ENCODE measurements at places on chromosomes 5 and 9.
A peak's percentile ranks its signal among the peaks of the same experiment; 100 is the strongest.

- no peak for DNase-seq
Measured at GRCh38 chr5:128763321-128763720, 202.0 kb upstream of the SLC27A6 start.

GRCh38 chr9:70934642-70935041 is 186.8 kb downstream of the TRPM3 start:
- DNase-seq, result no peak

DNA sequence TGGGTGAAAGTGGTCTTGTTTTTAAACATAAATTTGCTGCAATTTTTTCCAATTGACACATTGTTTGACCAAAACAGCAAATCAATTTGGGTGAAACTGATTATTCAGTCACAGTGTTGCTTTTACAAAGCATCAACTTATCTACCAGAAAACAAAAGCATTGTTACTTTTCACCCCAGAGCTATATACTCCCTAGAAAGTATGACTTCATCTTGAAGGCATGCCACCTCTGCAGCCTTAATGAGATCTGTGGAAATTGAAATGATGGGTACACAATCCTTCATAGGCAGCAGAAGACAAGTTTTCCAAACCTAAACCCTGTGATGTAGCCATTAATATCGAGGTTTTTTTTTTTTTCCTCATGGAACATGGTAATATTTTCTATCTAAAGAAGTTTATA is 615.9 kb downstream of the CHSY3 start:
- DNase-seq, result no peak

DNA sequence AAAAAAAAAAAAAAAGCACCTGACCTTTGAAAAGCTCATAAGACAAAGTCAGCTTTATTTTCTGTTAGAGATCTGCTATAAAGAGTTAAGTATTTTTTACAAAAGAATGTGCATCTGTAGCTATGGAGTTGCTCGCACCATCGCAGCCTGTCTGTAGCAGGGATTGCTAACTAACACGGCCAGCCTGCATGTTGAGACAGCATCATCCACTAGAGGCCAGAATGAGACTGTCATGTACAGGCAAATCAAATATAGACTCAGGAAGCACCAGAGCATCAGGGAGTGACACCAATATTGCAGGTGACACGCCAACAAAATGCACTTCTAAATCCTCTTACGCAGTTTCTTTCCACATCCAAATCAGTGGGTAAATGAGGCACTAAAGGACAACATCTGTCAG is 136.3 kb upstream of the RASEF start:
- no peak for DNase-seq

DNA sequence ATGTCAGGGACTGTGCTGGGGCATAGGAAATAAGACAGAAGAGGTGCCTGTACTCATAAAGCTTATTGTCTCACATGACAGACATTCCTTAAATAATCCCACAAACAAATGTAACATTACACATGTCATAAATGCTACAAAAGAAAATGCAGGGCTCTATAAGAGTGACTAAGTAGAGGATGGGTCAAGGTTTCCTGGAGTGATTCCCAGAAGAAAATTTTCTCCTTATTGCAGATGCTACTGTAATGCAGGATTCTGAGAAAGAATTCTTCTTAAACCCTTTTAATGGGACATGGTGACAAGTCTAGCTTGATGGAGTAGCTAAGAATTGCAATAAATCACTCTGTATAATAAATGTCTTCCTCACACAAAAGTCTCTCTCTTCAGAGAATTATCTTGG is 55.7 kb downstream of the SH3TC2 start:
- DNase-seq, result no peak

- no peak for DNase-seq
Measured at GRCh38 chr5:106940986-106941385, 729.8 kb downstream of the EFNA5 start.

DNA sequence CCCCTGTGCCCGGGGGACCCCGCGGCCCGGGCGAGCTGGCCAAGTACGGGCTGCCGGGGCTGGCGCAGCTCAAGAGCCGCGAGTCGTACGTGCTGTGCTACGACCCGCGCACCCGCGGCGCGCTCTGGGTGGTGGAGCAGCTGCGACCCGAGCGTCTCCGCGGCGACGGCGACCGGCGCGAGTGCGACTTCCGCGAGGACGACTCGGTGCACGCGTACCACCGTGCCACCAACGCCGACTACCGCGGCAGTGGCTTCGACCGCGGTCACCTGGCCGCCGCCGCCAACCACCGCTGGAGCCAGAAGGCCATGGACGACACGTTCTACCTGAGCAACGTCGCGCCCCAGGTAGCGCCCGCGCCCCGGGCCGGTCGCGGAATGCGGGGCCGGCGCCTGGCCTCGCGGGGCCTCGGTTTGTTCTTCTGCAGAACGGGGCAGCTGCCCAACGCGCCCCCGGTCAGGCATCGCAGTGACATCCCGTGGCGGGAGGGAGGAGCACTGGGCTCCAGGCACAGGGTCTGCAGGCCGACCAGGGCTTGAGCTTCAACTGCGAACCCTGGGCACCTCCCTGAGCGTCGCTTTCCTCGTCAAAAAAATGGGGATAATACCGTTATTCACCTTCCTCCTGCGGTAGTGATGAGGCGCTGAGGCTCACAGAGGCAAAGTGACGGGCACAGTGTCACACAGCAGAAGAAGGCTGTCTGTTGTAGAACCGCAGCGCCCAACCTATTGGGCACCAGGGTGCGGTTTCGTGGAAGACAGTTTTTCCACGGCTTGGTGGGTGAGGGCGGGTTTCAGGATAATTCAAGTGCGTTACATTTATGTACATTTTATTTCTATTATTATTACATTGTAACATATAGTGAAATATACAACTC is 777 bp downstream of the ENDOG start:
- peak; percentile 44 for DNase-seq

DNA sequence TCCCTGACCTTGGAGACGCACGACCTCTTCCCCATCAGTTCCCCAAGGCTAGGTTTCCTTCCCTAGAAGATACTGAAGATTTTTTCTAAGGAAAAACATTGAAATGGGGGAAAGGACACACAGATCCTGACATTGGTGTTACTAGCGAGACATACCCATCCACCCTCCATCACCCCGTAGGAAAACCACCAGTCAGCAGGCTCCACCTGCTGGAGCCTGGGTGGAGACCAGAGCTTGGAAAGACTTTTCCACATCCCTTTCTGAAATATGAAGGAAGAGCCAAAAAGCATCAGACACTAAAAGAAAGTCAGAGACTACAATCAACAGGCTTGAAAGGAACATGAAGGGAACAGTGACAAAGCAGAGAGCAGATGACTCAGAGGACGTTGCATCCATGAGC is 638.0 kb downstream of the IRX1 start:
- no peak for DNase-seq

DNA sequence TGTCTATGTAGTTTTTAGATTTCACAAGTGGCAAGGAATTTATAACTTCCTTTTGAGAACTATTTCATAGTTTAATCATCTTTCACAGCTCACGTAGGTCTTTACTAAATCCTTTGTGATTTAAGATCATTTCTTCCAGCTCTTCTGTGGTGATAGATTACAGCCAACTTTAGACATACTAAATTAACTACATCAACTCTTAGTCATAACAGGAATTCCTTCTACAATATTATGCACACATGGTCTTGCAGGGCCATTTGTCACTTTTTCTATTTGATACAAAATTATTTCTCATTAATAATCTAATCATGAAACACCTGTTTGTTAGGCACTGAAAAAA is 208.4 kb downstream of the PDE4D start:
- no peak for DNase-seq

- no peak for DNase-seq
Measured at GRCh38 chr9:5453673-5454072, 3.3 kb downstream of the CD274 start.

GRCh38 chr9:16276866-16277265 is 593.6 kb downstream of the BNC2 start:
- DNase-seq, result no peak

DNA sequence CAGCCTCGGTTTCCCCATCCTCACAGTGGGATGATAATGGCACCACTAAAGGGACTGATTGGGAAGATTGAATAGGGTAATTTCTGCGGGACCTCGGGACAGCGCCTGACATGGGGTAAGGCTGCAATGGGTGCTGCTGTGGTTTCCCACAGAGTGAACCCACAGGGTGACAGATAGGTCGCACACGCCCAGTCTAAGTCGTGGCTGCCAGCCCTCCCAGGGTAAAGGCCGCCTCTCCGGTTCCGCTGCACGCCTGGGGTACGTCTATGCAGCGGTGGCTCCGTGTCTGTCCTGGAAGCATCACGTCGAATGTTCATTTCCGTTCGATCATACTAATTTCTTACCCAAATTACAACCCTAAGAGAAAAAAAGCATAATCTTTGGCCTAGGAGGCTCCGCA is 631 bp downstream of the CFAP77 start:
- peak; percentile 14 for DNase-seq

DNA sequence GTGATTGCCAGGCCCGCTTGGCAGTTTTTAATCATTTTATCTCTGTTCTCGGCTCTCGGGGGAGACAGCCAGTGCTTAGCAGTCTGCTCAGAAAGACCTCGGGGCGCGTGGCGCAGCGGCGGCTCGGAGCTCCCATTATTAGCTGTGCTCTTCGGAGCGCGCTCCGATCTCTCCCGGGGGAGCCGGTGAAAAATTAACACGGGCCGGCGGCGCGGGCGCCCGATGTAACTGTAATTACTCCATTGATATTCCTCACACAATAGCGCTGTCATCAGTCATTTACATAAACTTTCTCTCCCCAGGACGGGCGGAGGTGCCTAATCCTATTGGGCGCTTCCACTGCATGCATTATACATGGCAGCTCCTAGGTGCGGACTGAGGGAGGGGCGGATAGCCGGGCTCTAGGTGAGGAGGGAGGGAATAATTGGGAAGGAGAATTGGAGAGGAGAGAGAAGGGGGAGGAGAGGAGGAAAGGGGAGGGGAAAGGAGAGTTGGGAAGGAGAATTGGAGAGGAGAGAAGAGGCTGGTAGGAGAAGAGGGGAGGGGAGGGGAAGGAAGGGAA is 24.9 kb downstream of the LMX1B start:
- DNase-seq, result no peak

DNA sequence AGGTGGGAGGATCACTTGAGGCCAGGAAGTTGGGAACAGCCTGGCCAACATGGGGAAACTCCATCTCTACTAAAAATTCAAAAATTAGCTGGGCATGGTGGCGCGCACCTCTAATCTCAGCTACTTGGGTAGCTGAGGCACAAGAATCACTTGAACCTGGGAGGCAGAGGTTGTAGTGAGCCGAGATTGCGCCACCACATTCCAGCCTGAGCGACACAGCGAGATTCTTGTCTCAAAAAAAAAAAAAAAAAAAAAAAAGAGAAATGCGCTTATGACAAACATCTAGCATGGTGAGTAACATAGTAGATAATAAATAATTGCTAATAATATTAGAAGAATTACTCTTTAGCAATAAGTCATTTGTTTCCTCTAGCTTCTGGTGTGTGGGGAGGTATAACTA is 25.9 kb downstream of the RUSC2 start:
- no peak for DNase-seq

DNA sequence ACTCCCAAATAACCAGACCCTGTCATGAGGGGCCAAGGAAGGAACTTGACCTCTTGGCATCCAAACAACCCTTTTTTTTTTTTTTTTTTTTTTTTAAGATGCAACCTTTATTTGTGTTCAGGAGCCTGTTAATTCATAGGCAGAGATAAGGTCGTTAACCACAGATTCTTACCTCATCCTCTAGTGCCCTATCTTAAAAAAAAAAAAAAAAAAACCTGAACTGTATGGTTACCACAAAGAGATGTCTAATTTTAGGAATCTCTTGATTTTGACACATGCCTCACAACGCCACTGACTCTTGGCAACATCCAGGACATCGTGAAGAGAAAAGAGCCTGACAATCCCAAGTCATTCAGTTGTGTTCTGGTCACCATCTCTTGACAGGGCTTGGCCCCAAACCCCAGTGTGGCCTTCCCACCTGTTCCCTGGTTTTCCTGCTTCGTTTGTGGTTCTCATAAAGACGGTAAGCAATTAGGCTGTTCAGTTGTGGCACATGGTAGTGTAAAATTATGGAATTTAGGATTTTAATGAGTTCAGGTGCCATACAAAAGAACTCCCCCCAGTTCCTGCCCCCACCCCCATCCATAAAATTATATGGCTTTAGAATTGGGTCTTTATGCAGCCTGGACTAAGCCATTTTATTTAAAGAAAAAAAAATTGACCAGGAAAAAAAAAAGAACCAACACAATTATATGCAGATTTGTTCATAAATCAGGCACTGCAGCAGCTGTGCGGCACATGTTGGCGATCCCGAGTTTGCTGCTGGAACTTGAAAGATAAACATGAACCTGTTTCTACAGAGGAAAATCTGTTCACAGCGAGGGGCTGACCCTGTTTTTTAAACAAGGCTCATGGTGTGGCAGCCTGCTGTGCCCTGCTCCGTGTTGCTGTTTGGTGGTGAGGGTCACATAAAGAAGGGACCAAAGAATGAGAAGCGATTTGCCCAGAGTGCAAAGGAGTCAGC is 267.8 kb upstream of the CLINT1 start:
- no peak for DNase-seq

- DNase-seq, result no peak
Measured at GRCh38 chr9:75069171-75069570, 18.8 kb downstream of the NMRK1 start.

DNA sequence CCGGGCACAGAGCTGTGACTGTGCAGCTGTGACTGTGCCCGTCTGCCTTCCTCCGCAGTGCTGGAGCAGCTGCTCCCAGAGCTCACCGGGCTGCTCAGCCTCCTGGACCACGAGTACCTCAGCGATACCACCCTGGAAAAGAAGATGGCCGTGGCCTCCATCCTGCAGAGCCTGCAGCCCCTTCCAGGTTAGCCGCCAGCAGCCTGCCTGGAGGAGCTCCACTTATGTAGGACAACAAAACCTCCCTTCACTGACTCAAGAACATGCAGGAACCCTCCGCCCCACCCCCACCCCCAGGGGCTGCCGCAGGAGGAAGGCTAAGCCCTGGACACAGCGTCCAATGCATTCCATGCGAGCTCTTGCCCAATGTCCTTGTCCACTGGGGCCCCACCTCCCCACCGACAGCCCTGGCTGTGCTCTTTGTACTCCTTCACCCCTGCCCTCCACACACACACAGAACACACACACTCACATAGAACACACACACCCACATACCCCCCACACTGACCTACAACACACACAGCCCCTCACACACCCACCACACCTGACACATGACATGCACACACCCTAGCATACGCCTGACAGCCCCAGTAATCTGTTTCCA is 27.9 kb downstream of the AFAP1L1 start:
- no peak for DNase-seq

DNA sequence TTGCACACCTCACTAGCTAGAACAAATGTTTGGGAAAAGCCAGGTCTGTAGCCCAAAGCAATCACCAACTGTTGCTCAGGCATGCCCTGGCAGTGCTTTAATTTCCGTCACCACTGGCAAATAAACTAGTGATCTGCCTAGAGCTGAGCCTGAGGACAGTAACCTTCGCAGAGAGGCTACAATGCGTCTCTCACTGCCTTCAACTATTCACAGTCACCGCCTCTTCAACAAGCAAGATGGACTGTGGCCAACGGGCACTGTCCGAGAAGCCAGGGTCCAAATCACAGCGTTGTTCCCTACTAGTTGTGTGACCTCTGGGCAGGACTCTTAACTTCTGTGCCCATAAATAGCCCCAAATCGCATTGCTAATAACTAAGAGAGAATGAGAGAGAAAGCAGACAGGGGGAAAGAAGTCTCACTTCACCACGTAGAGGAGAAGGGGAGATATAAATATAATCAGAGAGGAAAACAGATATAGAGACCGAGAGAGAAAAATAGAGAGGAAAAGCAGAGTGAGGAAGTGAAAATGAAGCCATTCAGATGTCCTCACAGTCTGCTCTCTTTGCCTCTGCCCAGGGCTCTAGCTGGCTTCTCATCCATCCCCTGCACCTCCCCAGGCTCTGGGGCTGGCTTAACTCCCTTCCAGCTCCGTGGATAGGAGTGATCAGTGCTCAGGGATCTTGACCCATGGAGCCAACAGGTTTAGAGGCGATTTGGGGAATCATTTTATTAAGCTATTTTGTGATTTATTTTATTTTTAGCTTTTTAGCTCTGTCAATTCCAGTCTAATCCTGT is 157.9 kb downstream of the ZDHHC21 start:
- DNase-seq, result no peak
